AG08396 (cell line): ENCODE measurements at places on chromosomes 7 and 10.

DNA sequence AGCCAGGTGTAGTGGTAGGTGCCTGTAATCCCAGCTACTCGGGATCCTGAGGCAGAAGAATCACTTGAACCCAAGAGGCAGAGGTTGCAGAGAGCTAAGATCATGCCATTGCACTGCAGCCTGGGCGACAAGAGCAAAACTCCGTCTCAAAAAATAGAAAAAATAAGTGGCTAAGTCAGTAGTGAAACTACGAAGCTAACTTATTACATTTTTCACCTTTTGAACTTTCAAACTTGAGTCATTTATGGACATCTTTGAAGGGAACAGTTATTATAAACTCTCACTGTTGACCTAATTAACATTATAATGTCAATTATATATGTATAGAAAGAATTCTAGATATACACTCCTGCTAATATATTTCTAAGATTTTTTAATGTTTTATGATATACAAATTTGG lies 541.5 kb upstream of the C7orf33 start:
- no peak for DNase-seq

DNA sequence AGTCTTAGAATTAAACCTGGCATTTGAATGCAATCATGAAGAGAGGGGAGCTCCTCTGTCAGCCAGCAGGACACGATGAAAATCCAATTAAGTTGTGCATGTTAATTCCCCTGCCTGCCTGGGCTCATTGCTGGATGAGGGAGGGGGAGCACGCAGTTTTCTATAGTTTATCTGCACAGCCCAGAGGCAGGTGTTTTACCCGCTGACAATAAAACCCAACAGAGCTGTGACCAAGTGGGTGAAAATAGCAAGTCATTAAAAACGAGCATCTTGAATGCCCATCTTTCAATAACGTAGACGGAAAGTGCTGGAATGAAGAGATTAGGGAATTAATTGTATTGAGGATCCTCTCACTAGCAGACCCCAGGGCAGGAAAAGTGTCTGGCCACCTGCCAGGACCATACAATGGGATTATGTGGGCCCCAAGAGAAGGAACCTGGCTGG lies 100.1 kb upstream of the FAM20C start:
- no peak for DNase-seq

- no peak for DNase-seq
Observed at GRCh38 chr7:135792866-135793265, 44.3 kb upstream of the FAM180A start.

- no peak for DNase-seq
Observed at GRCh38 chr7:8133188-8133848, 128.6 kb downstream of the ICA1 start.

DNA sequence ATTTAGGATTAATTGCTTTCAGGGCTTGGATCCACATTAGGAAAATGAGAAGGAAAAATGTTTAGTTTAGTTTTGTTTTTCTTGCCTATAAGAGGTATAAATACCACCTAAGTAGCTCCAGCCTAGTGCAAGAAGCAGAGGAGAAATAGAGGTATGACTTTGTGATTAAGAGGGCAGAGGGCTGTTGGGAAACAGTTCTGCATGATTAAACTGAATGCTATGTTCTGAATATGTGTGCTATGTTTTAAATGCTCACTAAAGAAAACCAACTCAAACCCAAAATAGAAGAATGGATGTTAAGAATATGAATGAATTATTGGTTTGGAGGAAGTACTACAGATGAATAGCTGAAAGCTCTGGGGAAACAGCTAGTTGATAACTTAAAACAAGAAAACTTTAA lies 7.6 kb downstream of the CALCR start:
- no peak for DNase-seq

GRCh38 chr7:25083201-25083600 lies 41.9 kb downstream of the CYCS start:
- DNase-seq = no peak
